Memory B cell (primary cell): ENCODE measurements at places on chromosomes 4 and X.
A peak's percentile ranks its signal among the peaks of the same experiment; 100 is the strongest.

DNA sequence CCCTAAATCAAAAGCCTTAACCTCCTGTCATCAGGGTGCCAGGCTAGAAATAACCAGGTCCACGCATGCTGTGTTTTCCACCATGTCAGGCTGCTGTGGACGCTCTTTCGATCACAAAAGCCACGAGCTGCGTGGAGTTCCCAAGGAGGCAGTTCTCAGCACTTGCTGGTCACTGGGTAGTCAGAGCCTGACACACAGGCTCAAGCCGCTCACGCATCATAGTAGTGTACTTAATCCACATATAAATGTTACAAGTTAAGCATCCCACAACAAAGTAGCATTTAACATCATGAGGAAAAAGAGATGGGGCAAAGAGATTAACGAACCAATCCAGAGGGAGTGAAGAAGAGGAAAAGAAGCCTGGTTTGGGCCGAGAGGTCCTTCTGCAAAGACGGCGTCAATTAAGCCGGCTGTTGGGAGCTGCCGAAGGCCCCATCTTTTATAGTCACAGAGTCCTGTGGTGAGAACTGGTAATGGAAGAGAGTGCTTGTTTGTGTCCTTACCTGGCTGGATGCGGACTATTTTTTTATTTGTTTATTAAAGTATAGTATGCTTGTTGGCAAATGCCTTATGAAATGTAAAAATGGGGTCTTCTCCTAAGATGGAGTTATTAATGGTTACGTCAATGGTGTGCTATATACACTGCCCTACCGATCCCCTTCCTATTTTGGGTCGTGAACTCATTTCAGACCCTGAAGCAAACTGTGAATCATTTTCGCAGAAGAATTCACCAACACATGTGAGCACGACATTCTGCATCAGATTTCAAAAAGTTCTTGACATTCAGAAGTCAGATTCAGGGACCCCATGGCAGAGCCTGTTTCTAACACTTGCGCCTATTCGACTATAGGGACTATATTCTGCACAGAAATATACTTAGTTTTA, 675 bp downstream of the PRIMPOL start:
- DNase-seq, result no peak

- no peak for DNase-seq
Measured at GRCh38 chrX:20500171-20500865, 233.6 kb upstream of the RPS6KA3 start.

GRCh38 chr4:74157154-74157553, 764 bp upstream of the MTHFD2L start:
- DNase-seq, result no peak

- no peak for DNase-seq
Measured at GRCh38 chr4:78846258-78846657, 70.1 kb downstream of the BMP2K start.

DNA sequence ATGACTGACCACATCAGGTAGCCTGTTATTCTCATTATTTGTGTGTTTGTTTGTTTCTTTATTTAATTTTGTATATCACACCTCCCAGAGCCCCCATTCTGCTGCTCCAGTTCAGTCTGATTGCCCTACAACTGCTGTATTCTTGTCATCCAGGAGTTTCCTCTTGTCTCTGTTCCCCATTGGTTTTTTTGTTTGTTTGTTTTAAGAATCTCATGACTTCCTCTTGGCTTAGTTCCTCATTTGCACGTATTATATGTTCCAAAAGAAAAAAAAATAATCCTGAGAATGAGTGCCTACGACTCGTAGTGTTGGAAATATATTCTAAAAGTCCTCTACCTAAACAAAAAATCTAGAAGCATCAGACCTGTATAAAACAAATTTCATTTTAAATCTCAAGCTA, 142.3 kb upstream of the SLIT2 start:
- DNase-seq, result no peak

DNA sequence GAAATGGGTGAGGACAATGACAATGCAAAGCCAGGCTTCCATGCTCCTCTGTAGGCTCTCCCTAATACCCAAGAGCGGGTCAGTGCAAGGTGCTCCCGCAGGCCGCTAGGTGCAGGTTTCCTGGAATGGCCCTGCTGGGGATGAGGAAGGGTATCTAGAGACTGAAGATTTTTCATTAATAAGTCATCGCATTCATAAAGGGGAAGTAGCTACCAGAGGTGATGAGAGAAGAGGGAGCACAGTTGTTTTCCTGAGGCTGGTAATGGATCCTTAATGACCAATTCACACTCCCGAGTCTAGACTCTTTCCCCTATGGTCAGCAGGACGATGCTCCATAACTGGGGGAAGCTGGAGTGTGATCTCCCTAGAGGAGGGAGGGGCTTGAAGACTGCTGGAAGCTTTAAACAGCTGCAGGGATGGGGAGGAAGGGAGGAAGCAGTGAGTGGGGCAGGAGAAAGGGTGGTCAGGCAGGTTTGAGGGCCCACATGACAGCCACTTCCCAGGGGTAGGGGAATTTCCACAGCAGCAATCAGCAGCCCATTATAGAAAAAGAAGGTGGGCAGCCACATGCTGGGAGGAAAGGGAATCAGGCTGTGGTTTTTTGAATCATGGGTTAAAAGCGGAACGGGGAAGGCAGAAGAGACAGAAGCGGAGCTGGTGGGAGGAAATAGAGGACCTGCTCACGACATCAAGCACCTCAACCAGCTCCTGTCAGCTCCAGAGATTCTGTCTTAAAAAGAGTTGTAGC, 10.2 kb upstream of the ATP6AP2 start:
- DNase-seq, result no peak

- no peak for DNase-seq
Measured at GRCh38 chr4:112650332-112650731, 13.4 kb downstream of the LARP7 start.

- DNase-seq, result no peak
Measured at GRCh38 chr4:93633721-93634120, 194.8 kb upstream of the ATOH1 start.

DNA sequence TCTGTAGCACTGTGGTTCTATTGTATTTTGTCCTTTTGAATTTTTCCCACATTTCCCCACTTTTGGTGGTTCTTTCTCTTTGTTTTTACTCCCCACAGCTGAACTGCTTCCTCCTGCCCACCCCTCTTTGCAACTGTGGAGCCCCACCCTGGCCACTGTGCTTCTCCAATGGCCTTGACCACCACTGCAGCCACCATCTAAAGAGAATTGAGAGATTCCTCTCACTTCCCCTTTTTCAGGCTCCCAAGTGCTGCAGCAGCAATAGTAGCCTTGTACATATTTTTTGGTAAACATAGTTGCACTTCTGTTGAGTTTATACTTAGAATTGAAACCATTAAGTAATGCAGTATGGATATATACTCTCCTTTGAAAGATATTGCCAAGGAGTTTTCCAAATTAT, 51.3 kb upstream of the FRMPD3 start:
- DNase-seq, result no peak

DNA sequence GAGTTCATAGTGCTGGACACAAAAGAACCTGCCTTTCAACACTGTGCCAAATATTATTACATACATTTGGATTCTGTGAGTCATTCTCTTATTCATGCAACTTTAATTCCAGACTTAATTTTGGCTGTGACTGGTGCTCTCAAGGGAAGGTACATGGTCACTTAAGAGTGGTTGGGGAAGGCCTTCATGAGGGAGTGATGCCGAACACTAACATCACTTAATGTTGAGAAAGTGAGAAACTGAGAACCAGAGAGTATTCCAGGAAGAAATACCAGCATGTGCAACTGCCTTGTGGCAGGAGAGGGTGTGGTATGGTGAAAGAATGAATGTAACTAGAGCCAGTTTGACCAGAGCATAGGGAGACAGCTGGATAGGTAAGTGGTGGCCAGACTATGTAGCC, 41.5 kb upstream of the FHDC1 start:
- DNase-seq, result no peak

DNA sequence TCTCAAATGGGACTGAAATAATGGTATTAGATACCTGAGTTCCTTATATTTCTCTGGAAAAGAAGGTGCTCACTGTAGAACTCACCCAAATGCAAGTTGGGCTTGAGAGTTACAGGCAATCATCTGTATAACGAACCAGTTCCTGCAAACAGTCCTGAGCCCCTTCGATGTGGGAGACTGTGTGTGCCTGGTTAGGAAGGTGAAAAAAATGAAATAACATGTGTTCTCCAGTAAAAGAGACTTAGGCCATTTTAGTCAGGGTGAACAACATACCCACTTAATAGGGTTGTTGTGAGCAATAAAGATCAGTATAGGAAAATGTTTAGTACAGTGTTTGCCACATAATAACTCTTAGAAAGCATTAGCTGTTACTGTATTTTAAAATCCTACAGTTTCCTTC, 23.4 kb downstream of the STIM2 start:
- DNase-seq, result no peak

GRCh38 chrX:107199491-107199890, 6.7 kb downstream of the NUP62CL start:
- no peak for DNase-seq

DNA sequence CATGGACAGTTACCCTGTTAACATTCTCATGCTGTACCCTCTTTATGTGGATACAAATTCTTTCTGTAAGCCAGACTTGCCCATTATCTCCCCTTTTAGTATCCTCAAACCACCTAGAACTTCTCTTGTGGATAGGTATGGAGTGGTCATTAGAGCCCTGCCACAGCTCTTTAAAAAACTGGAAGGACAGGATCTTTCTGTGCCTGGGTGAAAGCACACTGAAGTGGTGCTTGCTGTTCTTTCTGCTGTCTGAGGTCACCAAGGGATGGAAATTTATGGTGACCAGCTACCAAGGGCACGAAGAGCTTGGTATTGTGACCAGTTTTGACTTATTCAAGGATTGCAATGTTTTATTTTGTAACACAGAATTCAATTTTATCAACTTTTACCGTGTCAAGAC, 344.2 kb downstream of the CBLL2 start:
- DNase-seq, result no peak

- DNase-seq, result peak; percentile 27
Measured at GRCh38 chrX:133838761-133839676, 146.4 kb downstream of the GPC3 start.

- DNase-seq, result no peak
Measured at GRCh38 chrX:105120463-105120862, 100.0 kb downstream of the TEX13A start.

DNA sequence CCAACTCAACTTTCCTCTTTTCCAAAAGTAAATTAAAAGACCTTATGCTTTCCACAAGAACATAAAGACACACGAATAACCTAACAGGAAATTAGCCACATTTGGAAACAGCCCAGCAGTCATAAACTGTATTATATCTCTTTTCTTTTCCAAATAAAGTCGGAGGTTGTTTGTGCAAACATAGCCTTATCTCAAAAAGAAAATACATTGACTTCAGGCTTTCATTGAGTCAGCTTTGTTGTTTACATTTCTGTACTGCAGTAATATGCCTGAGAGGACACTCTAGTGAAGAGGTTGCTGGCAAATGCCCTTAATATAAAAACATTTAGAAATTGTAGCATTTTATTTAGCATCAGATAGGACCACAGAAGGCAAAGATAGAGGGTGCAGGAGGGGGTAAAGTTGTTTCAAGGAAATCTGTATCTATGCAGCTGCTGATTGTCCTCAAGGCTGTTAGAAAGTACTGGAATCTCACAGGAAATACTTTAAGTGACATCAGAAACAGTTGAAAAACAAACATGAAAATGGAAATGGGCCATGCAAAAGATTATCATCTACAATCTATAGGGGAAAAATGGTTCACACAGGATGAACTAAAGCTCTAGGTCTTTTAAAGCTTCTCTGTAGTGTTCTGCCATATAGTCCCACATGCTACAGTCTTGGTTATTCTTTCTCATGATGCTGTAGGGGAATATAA, 14.5 kb downstream of the LNX1 start:
- DNase-seq, result no peak

DNA sequence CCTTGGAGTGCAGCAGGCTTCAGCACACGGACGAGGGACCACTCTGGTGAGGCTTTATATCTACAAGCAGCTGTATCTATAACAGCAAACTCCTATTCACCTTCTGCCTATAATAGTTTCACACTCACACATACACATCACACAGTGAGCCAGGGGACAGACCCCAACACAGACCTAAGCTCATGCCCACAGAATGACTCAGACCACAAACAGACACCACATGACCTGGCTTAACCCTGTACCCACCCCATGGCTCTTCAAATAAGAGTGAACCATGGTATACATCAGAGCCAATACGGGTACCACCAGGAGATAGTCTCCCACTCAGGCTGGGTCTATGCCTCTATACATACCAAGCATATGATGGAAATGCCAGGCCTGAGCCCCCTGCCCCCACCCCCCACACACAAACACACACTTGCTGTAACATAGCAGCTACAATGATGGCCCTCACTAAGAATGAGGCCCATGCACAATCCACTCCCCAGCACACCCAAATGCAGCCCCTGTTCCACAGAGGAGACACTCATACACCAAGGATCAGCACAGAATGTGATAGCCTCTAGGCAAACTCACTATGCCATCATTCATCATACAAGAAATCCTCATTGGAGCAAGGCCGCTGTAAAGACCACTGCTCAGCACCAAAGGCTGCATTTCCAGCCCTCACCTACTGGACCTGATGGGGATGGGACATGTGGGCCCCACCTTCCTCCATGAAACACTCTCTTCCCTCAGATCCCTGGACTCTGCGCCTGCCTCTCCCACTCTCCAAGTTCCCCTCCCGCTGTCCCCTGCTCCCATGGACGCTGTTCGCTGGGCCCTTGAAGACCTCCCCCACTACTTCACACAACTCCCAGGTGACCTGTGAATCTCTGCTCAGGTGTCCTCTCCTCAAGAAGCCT, 62.1 kb upstream of the XIAP start:
- no peak for DNase-seq

DNA sequence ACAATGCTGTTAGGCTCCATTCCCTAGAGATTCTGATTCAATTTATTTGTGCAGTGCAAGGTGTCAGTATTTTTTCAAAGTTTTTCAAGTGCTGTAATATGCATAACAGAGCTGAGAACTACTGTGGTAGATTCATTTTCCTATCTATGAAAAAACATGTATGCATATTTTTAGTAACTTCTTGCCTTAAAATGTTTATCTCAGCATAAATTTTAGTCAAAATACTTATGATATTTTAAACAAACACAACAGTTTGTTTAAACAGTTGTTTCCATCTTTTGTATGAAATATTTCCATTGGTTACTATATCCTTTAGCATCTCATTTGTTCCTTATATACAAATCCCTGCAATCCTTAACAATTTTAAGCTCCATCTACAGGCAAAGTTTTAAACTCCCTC, 624.8 kb upstream of the ADGRL3 start:
- no peak for DNase-seq

DNA sequence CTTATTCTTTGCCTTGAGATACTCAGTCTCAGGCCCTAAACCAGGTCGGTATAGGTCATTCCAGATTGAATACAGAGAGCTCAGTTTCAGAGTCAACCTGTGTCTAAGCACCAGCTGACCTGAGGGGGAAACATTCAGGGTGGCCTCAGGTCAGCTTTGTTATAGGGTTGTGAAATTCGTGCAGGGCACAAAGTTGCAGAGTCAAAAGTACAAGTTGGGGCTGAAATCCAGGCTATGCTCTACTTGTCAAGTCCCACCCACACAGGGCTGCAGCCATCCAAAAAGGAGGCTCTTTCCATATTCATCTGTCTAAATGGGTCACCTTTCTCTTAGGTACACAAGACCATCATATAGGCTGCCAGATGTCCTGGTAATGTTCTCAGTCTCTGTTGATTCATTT, 89.7 kb downstream of the ITIH6 start:
- no peak for DNase-seq
